ENCODE measurements at places on chromosomes 13 and 19. TPM values are rescaled to one million over a fixed set of nuclear protein-coding genes. Genes with fewer than 3 reads are reported as not detected.
A peak's percentile ranks its signal among the peaks of the same experiment; 100 is the strongest.

DNA sequence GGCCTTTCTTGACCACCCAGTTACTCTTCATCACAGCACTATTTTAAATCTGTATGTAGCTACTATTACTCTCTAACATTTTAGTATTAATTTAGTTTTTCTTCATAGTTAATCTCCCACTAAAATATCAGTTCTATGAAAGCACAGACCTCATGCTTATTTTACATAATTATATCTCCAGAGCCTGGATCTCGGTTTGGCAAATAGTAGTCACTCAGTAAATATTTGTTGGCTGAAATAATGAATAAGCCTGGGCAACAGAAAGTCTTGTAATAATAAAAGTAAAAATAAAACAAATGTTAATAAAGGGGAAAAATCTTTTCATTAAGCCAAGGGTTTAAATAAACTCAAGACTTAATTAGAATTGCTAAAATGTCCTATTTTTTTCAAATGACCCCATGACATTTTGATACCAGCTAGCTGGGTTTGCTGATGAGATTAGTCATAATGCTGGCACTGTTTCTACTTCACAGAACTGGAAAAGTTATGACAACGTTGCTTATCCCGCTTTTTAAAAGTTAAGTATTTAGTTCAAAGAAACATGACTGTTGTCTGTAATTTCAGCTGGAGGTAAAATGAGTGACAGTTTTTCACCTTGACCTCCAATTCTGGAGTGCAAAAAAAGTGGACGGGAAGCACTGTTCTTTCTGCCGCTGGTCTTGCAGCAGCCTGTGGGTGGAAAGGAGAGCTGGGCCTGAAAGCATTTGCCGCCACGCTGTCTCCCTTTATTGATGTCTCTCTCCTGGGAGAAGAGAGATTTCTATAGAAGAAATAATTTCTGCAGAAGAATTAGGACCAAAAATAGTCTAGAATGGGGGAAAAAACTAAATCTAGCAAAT is 85.2 kb upstream of the SPATA13 start:
- no peak for DNase-seq

GRCh38 chr13:80036845-80037504 is 304.0 kb downstream of the SPRY2 start:
- DNase-seq: no peak

DNA sequence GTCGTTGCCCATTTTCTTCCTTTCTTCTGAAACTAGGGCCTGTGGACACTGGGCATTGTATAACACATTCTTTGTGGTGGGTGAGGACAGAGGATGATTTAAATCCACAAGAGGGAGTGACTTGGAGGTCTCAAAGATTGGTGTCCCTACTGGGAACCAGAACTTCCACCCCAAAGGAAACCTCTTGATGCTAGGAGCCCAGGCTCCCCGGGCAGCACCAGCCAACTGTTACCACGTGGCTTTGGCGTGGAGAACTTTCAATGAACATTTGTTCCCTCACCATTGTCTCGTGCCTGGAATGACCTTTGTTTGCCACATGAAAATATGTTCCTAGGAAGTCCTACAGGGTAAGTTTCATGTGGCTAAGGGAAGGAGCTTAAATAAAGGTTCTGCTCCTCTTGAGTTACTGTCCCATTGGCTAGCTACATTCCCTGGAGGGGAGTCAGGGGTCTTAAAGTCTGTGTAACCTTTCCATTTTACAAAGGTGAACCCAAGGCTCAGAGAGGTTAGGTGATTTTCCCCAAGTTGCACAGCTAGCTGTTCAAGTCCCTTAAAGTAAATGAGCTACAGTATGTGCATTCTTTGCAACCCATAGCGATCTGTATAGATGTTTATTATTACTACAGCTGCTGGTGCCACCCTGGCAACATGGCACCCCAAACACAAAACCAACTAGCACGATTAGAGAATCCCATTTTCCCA is 5.0 kb upstream of the CDX2 start:
- no peak for DNase-seq

DNA sequence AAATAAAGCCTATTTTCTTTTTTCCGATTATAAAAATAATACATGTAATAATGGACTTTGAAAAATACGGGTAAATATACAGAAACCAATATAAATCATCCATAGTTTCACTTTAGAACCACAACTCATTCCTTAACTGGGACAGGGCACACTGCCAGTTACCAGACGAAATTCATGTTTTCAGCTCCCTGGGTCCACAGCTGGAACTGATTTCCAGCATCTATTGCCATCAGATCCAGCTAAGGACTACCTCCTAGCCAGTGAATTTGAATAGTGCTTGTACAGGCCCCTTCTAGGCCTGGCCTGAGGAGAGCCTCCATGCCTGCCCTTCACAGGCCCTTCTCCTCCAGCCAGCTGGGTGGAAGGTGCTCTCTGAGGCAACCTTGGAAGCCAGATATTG is 30.0 kb upstream of the ATP12A start:
- no peak for DNase-seq

DNA sequence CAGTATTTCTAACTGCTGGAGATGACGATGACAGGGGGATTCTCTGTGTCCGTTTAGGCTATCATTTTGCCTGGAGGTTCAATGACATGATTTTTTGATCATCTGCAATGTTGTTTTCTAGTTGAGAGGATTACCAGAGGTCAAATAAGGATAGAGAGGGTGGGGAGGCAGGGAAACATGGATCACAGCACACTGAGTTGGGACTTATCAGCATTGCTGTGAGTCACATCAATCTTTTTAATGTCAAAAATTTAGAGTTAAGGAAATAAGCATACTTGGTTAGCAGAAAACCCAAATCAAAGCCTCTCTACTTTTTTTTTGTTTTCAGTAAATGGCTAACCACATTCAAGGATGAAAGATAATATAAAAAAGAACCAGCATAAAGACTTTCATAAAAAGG is 43.0 kb upstream of the CSNK1A1L start:
- DNase-seq: no peak

DNA sequence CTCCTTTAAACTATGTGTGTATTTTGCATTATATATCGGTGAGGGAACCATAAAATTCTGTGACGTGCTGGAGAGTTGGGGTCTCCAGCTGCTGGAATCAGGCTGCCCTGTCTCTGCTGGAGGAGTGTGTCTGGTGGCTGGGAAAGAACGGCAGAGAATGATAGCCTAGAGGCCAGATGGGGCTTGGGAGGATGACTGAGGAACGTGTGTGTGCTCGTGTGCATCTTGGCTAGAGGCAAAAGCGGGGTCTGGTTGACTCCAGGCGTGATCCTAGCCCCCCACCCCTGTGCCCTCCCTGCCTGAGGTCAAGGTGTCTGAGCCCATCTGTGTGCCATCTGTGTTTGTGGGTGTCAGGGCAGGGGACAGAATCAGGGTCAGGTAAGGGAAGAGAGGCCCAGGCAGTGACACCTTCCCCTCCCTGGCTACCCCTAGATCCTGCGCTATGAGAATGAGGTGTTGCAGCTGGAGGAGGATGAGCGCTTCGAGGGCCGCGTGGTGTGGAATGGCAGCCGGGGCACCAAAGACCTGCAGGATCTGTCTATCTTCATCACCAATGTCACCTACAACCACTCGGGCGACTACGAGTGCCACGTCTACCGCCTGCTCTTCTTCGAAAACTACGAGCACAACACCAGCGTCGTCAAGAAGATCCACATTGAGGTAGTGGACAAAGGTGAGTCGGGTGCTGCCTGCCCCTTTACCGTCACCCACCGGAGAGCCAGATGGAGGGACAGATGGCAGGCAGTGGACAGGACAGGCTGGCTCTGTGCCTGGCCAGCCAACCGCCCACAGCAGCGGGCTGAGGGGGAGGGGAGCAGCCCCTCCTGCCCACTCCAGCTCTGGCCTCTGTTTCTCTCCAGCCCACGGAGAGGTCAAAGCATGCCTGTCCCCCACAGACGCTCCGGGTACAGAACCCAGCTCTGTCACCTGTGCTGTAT is 3.1 kb downstream of the SCN1B start:
- no peak for DNase-seq

DNA sequence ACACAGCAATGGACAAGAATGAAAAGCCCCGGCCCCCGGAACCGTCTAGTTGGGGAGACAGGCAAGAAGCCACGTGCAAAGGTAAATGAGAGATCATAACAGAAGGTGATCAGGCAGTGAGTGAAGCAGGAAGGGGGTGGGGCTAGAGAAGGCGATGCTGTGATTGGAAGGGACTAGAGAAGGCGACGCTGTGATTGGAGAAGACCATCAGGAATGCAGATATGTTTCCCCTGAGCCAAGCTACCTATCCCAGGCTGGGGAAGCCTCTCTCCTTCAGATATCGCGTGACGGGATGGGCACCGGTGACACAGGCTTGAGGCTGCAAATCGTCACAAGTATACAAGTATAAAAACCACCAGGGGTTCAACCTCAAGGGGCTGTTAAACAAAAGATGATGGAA is 21.8 kb downstream of the DCAF15 start:
- DNase-seq: no peak

- DNase-seq: no peak
Observed at GRCh38 chr19:11460207-11460606, 20.6 kb downstream of the ELAVL3 start.

- DNase-seq: no peak
Observed at GRCh38 chr19:1070576-1070930, 3.6 kb downstream of the ARHGAP45 start.

DNA sequence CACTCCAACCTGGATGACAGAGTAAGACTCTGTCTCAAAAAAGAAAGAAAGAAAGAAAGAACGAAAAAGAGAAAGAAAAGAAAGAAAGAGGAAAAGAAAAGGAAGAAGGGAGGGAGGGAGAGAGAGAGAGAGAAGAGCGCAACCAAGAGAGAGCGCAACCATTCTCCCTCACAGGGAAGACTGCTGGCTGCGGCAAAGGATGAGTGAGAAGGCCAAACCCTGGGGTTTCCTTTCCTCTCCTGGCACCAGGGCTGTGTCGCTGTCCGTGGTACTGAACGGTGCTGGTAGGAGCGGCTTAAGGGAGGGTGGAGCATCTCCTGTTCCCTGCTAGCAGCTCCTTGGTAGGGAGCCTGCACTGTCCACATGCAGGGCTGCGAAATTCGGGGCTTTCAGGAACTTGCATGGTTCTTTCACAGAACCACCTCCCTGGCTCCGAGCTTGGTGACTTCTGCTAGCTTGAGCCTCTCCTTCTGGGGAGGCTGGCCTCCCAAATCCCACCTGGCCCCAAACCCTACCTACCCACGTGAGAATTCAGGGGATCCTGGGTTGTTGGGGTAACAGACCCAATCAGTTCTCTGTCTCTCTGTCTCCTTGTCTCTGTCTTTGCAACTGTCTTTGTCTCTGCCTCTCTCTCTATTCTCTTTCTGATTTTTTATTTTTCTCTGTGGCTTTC is 51.1 kb upstream of the ZNRF4 start:
- DNase-seq: peak; percentile 59

GRCh38 chr13:36965767-36966166 is 33.4 kb downstream of the ALG5 start:
- DNase-seq: no peak

GRCh38 chr19:8254286-8255001 is 45.3 kb downstream of the CERS4 start:
- DNase-seq: no peak

DNA sequence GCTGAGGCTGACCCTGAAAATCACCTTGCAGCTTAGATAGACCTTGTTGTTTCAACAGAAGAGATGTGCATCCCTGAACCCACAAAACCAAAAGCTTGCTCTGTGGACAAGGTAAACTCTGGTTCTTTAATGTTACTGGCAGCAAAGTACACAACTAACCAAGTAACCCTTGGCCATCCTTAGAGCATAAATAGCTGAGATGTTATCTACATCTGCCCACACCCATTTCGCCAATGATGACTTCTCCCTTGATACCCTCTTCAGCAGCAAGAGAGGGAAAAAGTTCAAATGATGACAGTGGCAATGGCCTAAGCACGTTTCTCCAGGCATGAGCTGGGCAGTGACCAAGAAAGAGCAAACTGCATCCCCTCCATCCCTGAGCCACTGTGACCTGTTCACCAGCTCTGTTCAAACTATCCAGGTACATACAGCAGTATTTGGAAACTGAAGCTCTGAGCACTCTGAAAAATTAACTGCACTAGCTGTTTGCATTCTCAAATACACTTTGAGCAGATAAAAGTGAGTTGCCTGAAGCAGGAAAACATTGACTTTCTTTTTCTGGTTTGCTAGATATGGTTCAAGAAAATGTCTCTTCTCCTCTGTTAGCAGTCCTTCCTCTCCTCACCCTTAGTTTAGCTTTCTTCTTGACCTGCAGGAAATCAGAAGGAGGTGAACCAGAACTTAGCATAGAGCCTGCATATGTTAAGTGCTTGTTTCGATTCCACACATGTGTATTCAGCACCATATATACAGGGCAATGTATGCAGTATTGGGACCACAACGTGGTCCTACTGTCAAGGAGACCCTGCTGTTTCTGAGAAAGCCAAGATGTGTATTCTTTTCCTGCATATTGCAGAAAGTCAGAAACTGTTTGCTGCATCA is 231.7 kb downstream of the FOXO1 start:
- no peak for DNase-seq

DNA sequence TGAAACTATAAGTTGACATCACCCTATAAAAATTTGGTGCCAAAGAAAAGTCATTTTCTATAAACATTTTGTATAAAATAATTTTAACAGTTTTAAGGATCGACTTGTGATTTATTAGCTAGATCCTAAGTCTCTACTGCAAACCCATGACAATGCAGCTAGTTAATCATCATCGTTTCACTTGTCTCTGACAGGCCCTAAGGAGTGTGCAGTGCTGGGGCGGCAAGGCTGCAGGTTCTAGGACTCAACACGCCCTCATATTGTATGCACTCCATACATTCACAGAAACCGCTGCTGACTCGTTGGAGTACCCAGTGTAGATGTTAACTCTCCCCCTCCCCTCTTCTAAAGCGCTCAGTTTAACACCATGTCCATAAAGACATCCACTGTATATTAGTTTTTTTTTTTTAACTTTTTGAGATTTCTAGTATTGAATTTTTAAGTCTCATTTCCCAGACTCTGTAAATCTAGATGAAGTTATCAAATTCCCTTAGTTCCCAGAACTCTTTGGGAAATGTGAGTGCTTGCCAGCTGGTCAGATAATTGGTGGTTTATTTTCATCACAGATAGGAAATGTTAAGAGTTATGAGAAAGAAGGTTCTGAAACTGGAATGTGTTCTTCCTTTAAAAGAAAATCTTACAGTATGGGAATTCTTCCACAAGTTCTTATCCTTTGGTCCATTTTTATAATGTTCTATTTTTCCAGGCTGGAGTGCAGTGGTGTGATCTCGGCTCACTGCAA is 162.8 kb upstream of the RNF113B start:
- no peak for DNase-seq

GRCh38 chr13:23516190-23516589 is 54.0 kb upstream of the TNFRSF19 start:
- DNase-seq: no peak

NMRK2 gene
- polyA plus RNA-seq: 0.18 TPM

IGFL4 gene
- 0.28 TPM for polyA plus RNA-seq

TTC9B gene
- polyA plus RNA-seq: 0.07 TPM

NPHS1 gene
- polyA plus RNA-seq: 101 TPM

IFI30 gene
- polyA plus RNA-seq: 15.9 TPM

SYT5 gene
- polyA plus RNA-seq: 0.71 TPM

OLFM2 gene
- 22.5 TPM for polyA plus RNA-seq

CCDC169 gene
- polyA plus RNA-seq: 3.6 TPM

GEMIN7 gene
- polyA plus RNA-seq: 23.4 TPM
